Cortex of kidney (tissue), 1 donor: ENCODE measurements at places on chromosomes 4 and X.

DNA sequence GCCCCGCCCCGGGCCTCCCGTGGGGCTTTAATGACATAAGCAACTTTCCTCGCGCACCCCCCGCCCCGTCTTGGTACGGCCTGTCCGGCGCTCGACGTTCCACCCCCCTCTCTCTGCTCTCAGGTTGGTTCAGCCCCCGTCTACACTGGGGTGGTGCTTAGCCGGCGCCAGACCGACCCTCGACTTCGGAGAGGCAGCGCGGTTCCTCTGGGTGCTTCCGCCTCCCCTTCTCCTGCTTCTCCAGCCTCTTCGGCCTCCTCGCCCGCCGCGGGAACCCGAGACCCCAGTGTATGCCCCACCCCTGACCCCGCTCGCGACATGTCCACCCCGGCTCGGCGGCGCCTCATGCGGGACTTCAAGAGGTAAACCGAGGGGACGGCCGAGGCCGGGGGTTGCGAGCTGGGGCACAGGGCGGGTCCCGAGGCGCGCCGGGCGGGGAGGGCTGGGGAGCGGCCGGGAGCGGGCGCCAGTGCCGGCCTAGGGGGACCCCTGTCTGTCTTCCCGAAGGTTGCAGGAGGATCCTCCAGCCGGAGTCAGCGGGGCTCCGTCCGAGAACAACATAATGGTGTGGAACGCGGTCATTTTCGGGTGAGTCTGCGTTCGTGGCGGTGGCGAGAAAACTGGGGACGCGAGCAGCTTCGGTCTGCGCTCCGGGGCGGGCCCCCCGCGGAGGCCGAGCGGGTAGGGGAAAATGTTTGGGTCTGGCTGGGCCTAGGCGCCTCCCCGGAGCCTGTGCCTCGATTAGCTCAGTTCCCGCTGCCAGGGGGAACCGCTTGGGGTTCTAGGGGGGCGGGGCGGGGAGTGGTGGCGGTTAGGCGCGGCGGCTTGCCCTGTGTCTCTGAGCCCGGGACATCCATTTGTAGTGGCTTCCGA is at the start of gene UBE2A:
TSS of gene UBE2A (plus strand) at position 170 of the 873 bp plus-strand sequence. CDS start at position 319, 149 bp downstream.
- peak; percentile 4 for DNase-seq

DNA sequence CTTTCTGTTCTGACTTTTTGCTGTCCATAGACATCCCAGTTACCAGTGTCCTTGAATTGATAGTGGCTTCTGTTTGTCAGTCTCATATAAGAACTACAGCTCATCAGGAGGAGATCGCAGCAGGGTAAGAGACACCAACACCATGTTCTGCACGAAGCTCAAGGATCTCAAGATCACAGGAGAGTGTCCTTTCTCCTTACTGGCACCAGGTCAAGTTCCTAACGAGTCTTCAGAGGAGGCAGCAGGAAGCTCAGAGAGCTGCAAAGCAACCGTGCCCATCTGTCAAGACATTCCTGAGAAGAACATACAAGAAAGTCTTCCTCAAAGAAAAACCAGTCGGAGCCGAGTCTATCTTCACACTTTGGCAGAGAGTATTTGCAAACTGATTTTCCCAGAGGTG is 30.1 kb downstream of the GUCY1A1 start:
- no peak for DNase-seq

DNA sequence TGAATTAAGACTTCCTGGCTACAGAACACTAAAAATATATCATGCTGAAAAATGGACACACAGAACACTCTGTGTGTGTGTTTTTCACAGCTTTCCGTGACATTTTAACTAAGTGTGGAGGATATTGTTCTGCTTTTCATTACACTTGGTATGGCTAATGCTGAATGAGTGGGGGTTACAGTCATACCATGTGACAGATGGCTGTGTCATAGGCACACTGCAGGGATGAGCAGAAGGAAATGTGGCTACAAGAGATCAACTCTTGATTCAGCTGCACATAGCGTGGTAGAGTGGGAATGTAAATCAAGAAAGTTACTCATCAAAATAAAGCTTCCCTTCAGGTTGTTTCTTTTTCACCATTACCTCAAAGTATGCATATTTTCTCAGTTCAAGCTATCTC is 669.8 kb downstream of the IQCM start:
- no peak for DNase-seq

DNA sequence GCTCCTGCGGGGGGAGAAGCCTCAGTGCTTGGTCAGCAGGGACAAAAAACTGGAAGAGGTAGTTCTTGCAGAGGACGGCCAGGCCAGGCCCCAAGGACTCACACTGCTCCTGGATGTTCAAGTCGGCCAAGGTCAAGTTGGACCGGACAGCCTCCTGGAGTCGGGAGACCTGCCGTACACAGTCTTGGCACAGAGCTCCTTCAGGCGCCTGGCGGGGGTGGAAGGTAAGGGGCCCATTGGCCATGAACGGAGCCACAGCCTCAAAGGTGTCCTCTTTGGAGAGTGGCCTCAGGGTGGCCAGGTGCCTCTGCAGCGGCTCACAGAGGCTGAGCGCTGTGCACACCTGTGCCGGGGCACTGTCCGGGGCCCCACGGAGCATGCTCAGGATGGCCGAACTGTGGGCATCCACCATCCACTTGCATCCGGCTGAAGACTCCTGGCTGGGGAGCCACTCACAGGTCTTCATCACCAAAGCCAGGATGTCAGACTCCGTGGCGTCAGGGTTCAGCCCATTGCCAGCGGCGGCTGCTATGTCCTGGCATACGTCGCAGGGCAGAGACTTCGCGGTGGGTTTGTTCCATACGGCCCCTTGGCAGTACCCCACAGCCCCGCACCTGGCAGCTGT is 477 bp downstream of the PSAPL1 start:
- DNase-seq = no peak

GRCh38 chrX:76555816-76556215 is 128.3 kb downstream of the MAGEE1 start:
- DNase-seq = no peak

DNA sequence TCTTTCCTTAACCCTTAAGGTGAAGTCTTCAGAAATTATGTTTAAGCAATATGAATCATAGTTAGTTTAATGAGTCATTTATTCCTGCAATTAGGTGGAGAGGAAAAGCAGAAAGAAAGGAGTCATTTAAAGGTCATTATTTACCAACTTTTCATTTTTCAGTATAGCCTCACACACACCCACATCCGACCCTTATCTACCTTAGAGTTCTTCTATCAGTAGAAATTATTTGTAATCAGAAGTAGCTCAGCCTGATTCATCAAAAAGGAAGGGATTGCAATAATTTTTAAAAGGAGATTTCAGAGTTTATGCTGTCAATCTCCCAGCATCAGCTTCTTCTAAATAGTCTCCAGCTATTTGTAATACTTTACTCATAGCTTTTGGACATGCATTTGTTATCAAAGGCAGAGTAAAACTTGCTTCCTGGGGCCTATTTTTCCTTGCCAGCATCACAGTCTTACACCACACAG is 5.9 kb downstream of the ANXA10 start:
- no peak for DNase-seq

GRCh38 chrX:48002929-48003328 is 860 bp downstream of the ZNF182 start:
- DNase-seq = no peak

DNA sequence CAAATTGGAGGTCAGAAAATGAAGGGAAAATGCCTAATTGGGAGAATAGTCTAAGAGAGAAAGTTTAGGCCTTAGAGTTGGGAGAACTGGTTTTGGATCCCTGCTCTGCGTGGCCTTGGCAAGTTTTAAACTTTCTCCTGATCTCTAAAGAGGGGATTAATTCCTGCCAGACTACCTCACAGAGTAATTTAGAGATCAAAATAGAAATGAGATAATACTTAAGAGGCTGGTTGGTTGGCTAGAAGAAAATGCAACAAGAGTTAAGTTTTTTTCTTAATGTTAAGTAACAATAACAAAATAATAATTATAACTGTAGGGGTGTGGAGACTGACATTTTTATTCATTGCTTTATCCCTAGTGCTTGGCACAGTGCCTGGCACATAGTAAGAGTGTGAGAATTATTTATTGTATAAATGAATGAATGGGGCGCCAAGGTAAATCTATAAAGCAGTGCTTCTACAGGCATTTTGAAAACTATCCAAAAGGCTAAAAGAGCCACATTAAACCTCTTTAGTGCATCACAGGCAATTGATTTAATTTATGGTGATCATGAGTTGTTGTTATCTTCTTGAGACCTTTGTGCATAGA is 160.5 kb downstream of the RASL11B start:
- DNase-seq = no peak

GRCh38 chr4:185868983-185869382 is 57.0 kb upstream of the SORBS2 start:
- DNase-seq = no peak

- DNase-seq = no peak
Measured at GRCh38 chrX:1870421-1870820, 255.6 kb downstream of the ASMT start.

DNA sequence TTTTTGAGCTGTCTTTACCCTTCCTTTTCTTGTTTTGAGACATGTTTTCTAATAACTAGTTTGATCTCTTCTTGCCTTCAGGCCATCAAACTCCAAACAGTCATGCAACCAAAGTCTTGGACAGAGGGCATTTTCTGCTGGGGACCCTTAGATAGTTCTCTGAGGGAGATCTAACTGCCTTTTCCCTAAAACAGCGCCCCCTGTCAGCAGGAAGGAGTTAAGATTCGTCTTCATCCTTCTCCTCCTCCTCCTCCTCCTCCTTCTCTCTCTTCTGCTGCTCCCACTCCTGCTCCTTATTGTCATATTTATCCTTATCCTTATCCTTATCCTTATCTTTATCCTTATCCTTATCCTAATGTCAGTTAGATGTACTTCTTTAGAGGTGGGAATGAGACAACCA is 417.2 kb downstream of the TRAM1L1 start:
- no peak for DNase-seq

- no peak for DNase-seq
Measured at GRCh38 chrX:21943460-21944135, 3.1 kb downstream of the SMS start.

GRCh38 chrX:23610495-23610894 is 56.8 kb upstream of the PRDX4 start:
- no peak for DNase-seq

DNA sequence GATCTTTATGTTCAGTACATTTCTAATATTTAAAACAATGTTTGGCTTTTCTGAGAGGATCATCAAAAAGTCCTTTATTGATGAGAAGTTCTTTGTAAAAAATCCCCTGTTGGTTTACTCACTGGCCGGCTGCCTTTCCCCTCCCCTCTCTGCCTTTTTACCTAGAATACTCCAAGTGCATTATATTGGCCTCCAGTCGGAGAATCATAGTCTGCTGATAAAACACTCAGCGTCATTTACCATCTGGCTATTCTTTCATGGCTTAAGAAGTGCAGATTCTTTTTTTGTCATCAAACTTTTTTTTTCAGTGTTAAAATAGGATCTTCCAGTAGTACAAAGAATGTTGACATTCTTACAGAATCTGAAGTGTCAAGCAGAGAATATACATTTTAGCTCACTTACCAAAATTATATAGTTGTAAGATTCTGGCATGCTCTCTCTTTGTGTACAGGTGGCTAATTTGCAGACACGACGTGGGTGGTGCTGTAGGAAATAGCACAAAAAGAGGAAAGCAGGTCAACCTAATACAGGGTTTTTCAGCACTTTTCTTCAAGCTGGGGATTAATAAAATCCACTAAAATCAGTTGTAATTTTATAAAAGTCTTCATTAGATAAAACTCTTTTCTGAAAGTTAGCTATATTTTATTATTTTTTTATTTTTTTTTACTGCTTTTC is 731.8 kb downstream of the KCTD8 start:
- DNase-seq = no peak

DNA sequence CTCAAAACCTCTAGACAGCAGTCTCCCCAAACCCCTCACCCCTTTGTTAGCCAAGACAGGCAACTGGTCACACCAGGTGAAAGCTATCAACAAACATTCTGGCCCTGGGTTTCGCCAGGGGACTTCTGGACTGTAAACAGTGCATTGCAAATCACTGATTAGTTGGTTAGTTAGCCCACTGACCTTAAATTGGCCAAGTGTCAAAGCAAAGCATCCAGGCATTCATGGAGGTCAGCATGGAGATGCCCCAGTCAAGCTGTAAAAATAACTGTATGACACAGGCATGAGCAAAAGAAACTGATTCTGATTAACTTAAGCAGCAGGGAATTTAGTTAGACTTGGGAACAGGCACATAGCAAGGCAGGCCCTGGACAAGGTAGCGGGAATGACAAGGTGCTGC is 156.0 kb upstream of the TTC29 start:
- no peak for DNase-seq

DNA sequence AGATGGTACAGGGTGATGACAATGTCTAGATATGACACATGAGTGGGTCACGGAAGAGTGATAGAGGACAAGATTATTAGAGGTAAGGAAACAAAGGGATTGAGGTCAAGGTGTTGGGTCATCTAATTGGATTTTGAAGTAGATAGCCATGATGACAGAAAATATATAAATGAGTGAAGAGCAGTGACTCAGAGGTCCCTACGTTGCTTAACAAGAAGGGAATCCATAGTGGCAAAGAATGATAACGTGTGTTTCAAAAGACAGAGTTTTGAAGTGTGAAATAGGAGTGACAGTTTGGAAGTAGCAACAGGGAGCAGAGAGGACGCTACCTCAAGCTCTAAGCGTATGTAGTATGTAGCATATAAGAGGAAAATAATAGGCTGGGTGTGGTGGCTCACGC is 22.2 kb upstream of the CAMK2D start:
- no peak for DNase-seq

GRCh38 chr4:67092351-67092750 is 453.0 kb downstream of the CENPC start:
- DNase-seq = no peak

- DNase-seq = no peak
Measured at GRCh38 chr4:140857111-140857510, 100.9 kb upstream of the TBC1D9 start.

DNA sequence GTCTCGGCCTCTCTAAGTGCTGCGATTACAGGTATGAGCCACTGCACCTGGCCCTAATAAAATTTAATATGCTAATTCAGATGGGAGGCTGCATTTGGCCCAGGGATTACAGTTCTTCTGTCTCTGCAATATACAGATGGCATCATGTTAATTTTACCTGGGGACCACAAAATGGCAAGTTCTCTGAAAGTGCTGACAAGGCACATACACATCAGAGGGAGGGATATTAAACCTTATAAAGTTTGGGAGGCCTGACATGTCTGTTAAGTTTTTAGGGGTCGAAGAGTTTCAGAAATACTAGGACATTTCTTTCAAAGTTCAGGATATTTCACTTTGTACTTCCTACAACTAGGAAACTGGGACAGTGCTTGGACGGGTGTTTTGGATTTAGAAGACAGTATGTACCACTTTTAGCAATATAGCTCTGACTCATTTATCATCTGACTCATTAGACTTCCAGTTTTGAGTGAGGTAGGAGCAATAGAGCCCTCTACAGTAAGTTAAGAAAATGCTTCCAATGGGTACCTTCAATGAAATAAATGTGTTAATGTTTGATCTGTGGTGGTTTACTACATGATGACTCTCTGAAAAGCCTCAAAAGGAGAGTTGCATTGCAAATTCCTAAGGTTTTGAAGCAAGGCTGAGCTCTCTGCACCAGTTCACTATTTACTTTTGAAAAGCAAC is 981.0 kb upstream of the HS3ST1 start:
- DNase-seq = no peak

- DNase-seq = no peak
Measured at GRCh38 chrX:9676738-9677097, 88.9 kb downstream of the GPR143 start.
